SJCRH30 (cell line): ENCODE measurements at places on chromosomes 12 and 14.

- no peak for DNase-seq
Measured at GRCh38 chr14:95686935-95687334, 709 bp downstream of the TCL1B start.

DNA sequence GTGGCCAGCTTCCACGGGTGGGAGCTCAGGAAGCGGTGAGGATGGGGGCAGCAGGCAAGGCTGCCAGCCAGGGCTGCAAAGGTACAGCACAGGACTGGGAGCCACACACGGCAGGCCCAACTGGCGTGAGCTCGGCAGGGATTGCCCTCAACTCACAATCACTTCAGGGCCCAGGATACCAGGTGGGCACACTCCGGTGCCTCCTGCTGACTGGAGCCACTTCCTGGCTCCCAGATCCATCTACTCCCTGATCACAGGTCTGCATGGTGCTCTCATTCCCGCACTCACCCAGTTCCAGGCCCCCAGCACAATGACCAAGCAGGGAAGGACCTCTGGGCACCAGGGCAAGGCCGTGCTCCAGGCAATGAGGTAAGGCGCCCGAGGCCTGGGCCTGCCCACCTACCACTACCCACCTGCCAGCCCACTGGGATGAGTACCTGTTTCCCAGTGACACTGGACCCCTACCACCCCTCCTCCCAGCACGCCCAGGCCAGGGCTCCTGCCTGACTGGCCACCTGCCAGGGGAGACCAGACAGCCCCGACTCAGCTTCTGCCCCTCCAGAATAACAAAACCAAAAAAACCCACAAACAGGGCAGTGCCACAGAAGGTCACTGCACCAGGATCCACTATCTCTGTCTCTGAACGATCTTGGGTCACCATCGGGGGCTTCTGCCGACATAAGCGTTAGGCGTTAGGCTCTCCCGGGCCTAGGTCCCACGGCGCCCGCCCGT, 1.8 kb downstream of the JAG2 start:
- no peak for DNase-seq

- DNase-seq = no peak
Measured at GRCh38 chr12:111437816-111438454, 32.2 kb downstream of the SH2B3 start.

DNA sequence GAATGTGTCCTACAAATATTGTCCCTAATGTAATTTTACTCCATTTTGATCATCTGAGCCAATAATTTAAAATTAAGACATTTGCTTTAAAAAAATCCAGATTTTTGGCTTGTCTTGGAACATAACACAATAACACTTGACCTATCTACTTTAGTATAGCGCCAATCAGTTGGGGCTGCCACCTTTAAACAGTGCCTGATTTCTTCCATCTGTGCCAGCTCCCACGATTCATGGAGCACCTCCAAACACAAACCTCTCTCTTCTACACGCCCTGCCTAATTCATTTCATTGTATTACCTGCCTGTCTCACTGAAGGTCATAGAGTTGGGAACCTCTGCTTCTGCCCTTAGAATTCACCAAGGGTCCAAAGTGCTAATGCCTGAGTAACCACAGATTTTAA, 352.4 kb downstream of the TMEM132D start:
- DNase-seq = no peak

- no peak for DNase-seq
Measured at GRCh38 chr14:53630336-53630735, 326.3 kb downstream of the BMP4 start.

DNA sequence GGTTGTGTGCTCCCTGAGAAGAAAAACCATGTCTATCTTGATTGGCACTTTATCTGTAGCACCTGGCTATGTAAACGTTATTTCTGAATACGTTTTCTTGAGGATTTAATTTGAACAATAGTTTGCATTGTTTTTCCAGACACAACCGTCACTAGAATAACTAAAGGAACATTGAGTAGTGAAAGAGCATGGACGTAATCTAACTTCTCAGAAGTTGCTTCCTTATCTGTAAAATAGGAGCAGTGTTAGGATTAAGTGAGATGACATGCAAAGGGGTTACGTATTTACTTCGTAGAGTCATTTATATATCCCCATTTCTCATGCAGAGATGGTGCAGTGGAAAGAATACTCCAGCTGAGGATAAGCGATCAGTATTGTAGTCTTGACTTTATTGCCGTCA, 8.1 kb downstream of the AEBP2 start:
- no peak for DNase-seq

- no peak for DNase-seq
Measured at GRCh38 chr14:98963610-98964009, 308.4 kb downstream of the BCL11B start.

DNA sequence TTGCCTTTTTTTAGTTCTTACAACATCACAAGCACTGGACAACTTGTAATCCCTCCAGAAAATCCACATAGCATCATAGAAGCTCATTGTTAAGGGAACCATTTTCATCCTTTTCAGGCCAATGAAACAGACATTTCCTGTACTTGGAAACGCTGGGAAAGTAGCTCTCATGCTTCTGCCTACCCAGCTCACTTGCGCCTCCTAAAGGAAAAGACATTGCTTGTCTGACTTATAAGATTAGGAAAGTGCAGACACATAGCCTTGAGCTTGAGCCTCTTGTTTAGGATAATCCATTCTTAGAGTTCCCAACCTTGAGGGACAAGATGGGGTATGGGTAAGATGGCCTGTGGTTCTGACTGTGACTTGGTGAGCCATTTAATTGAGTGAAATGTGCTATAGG, 589.5 kb downstream of the NOVA1 start:
- peak; percentile 8 for DNase-seq

- DNase-seq = no peak
Measured at GRCh38 chr12:131907379-131908091, 13.1 kb downstream of the ULK1 start.

- DNase-seq = no peak
Measured at GRCh38 chr14:105863296-105864108, 337.1 kb downstream of the TMEM121 start.

GRCh38 chr12:23948291-23948690, 1.2 kb downstream of the SOX5 start:
- DNase-seq = no peak

DNA sequence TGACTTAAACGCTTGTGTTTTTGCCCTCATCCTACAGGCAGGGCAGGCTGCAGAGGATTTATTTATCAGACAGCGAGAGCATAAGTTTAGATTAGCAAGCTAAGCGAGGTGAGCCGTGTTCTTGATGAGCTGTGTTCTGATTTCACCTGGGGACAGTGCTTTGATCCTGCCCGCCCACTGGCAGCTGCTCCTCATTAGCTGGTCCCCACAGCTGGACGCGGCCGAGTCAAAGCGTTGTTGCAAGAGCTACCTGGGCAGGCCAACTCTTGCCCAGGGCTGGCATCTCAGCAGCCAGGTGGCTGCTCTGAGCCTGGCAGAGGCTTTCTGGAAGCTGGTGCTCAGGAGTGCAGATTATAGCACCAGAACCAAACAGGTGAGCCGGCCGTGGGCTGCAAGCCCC, 46.8 kb upstream of the BEGAIN start:
- DNase-seq = no peak

DNA sequence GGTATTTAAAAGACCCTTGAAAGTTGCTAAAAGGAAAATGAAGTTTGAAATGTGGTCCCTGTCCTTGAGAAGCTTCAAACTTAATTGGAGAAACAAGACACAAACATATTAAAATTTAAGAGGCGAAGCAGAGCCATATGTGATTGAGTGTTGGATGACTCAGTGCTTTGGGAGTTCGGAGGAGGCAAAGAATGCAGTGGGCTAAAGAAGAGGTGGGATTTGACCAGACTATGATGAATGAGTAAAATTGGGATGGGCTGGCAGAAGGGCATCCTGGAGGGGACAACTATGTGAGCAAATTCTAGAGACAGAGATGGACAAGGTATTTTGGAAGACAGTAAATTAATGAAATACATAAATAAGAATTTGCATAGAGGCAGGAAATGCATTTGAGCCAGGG, 358.6 kb downstream of the EGLN3 start:
- no peak for DNase-seq

- no peak for DNase-seq
Measured at GRCh38 chr12:120110550-120111501, 5.7 kb downstream of the RAB35 start.

DNA sequence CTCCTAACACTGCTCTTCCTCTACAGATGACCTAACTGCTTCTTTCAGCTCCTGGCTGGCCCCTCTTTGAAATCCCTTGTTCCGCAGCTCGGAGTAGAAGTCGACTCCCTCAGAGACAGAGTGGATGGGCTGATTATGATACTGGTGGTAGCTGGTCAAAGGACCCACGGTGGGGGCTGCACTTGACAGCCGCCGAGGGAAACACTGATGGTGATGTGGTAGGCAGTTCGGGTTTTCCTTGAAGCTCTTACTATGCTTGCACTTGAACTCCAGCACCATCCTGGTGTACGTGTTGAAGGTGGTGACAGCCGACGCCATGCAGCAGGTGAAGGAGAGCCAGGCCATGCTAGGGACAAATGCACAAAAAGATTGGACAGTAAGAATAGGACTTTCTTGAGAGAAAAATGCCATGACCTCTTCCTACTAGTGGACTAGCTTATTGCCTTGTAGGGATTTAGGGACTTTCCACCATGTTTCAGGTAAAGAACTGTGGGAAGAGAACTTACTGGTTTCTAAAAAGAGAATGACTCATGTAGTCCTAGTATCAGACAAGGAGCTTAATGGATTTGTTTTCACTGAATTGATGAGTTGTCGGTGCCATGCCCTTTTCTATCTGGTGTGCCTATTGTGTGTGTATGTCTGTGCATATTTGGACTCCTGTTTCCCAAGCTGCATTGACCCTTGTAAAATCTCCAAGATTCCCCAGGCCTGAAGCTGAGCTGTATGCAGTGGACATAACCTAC, 18.4 kb downstream of the GSG1 start:
- no peak for DNase-seq

DNA sequence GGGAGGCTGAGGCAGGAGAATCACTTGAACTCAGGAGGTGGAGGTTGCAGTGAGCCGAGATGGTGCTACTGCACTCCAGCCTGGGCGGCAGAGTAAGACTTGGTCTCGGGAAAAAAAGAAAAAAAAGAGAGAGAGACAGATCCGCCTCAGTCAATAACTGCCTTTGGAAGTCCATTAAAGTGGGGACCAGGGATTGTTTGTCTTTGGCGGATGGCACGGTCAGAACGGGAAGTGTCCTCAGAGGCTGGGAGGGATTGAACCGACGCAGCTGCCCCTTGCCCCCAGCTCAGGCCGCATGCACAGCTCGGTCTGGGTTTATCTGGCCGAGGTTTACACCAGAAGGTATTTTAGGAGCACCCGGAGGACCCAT, 54.4 kb downstream of the TESC start:
- DNase-seq = no peak

- DNase-seq = no peak
Measured at GRCh38 chr12:2265461-2266167, 212.8 kb downstream of the CACNA1C start.

GRCh38 chr14:100698066-100698465, 28.6 kb upstream of the DLK1 start:
- DNase-seq = no peak

DNA sequence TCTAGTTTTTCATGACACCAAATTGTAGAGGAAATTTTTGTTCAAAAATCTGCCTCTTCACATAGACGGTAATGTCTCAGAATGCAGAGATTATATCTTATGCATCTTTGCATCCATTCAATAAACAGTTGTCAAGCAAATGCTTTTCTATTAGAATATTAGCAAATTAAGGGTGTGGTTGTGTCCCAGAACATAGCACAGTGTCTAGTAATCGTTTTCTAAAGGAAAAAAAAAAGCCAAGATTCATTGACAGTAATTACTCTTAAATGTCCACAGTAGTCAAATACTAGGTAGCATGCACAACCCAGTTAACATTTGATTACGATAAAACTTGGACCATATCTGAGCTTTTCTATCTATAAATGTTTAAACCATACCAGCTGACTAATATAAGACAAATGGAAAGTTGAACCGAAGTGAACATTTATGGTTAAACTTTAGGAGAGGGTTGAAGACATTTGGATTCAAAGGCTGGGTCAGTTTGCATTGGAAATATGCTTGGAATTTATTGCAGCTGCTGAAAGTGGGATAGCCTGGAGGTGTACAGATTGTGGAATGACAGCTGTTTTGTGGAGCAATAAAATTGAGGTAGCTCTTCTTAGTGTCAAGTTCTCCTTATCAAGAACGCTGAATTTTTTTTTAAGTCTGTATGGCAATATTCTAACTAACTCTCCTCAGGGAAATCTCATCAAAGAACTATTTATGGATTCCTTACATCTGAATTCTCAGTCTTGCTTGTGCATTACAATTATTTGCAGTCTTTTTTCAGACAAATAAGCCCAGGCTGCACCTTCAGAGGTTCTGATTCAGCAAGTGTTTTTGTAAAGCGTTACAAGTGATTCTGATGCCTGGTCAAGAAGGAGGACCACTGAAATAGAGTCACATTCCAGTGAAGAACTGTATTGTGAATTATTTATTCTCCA, 66.7 kb upstream of the ATP2B1 start:
- peak; percentile 91 for DNase-seq

- peak; percentile 38 for DNase-seq
Measured at GRCh38 chr14:56119201-56119981, 1.2 kb downstream of the PELI2 start.

DNA sequence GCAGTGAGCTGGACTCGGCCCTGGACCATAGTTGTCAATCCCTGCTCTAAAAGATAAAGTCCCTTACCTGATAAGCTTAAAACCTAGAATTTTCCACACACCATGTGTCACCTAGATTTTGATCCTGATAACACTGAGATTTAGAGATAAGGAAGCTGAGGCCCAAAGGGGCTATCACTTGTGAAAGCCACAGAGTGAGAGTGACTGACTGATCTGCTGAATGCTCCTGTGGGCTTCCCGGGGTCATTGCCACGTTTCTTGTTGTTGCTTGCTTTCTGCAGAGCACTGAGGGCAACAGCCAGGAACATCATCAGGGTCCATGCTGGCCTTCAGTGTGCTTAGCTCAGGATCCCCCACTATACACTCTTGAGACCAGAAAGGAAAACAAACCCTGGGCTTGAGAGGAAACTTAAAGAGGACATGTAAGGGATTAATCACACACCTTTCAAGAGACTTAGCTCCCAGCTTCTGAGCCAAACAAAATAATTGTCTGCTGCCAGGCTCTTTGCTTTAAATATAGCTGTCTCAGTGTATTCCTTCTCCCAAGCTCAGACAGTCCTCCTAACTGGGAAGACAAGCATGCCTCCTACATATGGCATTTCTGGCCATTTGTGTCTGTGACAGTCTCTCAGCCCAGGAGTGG, 82.6 kb upstream of the ARHGAP5 start:
- no peak for DNase-seq

DNA sequence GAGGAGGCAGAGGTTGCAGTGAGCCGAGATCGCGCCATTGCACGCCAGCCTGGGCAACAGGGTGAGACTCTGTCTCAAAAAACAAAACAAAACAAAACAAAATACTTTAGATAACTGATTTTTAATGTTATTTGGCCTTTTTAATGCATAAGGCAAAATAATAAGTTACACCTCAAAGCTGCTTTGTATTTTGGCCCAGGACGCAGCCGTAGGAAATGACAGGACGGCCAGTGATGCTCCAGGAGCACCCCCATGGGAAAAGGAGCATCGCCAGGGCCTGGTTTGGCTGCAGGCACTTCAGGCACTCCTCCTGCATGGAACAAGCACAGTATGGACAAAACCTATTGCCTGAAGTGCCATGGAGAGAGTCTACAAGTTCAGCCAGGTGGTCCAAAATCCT, 3.5 kb upstream of the NFKBIA start:
- DNase-seq = no peak

GRCh38 chr12:115311875-115312274, 627.9 kb upstream of the TBX3 start:
- DNase-seq = no peak
